ENCODE measurements at places on chromosomes 4 and X. TPM values are rescaled to one million over a fixed set of nuclear protein-coding genes. Genes with fewer than 3 reads are reported as not detected.

GRCh38 chrX:20399728-20400414 lies 133.2 kb upstream of the RPS6KA3 start:
- H3K36me3 ChIP-seq: no peaks in the 10 kb centered on the region
- no peaks in the 10 kb centered on the region for H3K4me1 ChIP-seq
- no peak for DNase-seq
- H3K27ac ChIP-seq: no peak overlapping the region
- no peaks in the 10 kb centered on the region for H3K27me3 ChIP-seq

GRCh38 chrX:76617020-76617419 lies 189.5 kb downstream of the MAGEE1 start:
- no peak overlapping the region for H3K27ac ChIP-seq
- H3K27me3 ChIP-seq: no peaks in the 10 kb centered on the region
- no peak overlapping the region for H3K4me3 ChIP-seq
- H3K36me3 ChIP-seq: peaks cover 3% of the 10 kb centered on the region
- H3K4me1 ChIP-seq: no peaks in the 10 kb centered on the region

GRCh38 chr4:71064521-71064920 lies 71.1 kb downstream of the DCK start:
- no peaks in the 10 kb centered on the region for H3K36me3 ChIP-seq
- no peak for DNase-seq
- H3K4me1 ChIP-seq: 0 out of 2 replicates have a peak, but pooled peaks cover 3% of the 10 kb centered on the region
- no peak overlapping the region for H3K4me3 ChIP-seq

- no peak overlapping the region for H3K4me3 ChIP-seq
- H3K36me3 ChIP-seq: no peaks in the 10 kb centered on the region
- no peaks in the 10 kb centered on the region for H3K27me3 ChIP-seq
- no peak overlapping the region for H3K27ac ChIP-seq
- DNase-seq: no peak
These were observed 90.4 kb upstream of the HPRT1 start for GRCh38 chrX:134369576-134369975.

Gene EREG
- total RNA-seq: 0.09 TPM

- H3K36me3 ChIP-seq: peaks cover 40% of the 10 kb centered on the region
- DNase-seq: no peak
- no peaks in the 10 kb centered on the region for H3K27me3 ChIP-seq
These were observed 231.1 kb upstream of the ANXA3 start for GRCh38 chr4:78320349-78320935.

- peaks cover 10% of the 10 kb centered on the region for H3K4me1 ChIP-seq
- peak; percentile 43 for DNase-seq
- no peaks in the 10 kb centered on the region for H3K36me3 ChIP-seq
- no peak overlapping the region for H3K4me3 ChIP-seq
These were observed 23.2 kb upstream of the ANOS1 start for GRCh38 chrX:8755116-8755515.

Gene GATB
- total RNA-seq: 22.7 TPM

Gene ADGRG4
- not detected for total RNA-seq

- peaks cover 14% of the 10 kb centered on the region for H3K4me1 ChIP-seq
- no peak overlapping the region for H3K4me3 ChIP-seq
- no peak for DNase-seq
- H3K36me3 ChIP-seq: no peaks in the 10 kb centered on the region
These were observed 36.6 kb upstream of the PDK3 start for GRCh38 chrX:24428516-24428915.

- no peaks in the 10 kb centered on the region for H3K36me3 ChIP-seq
- no peaks in the 10 kb centered on the region for H3K27me3 ChIP-seq
- no peak overlapping the region for H3K27ac ChIP-seq
- no peak for DNase-seq
- no peak overlapping the region for H3K4me3 ChIP-seq
These were observed 11.2 kb downstream of the IGFBP7 start for GRCh38 chr4:57098941-57099340.

Gene CXCL1
- 1.4 TPM for total RNA-seq

Gene TCEAL6
- total RNA-seq: 0.81 TPM

GRCh38 chr4:46954643-46955042 lies 38.7 kb downstream of the GABRA4 start:
- H3K36me3 ChIP-seq: no peaks in the 10 kb centered on the region
- H3K27me3 ChIP-seq: no peaks in the 10 kb centered on the region
- DNase-seq: no peak
- H3K4me3 ChIP-seq: no peak overlapping the region
- H3K27ac ChIP-seq: no peak overlapping the region

DNA sequence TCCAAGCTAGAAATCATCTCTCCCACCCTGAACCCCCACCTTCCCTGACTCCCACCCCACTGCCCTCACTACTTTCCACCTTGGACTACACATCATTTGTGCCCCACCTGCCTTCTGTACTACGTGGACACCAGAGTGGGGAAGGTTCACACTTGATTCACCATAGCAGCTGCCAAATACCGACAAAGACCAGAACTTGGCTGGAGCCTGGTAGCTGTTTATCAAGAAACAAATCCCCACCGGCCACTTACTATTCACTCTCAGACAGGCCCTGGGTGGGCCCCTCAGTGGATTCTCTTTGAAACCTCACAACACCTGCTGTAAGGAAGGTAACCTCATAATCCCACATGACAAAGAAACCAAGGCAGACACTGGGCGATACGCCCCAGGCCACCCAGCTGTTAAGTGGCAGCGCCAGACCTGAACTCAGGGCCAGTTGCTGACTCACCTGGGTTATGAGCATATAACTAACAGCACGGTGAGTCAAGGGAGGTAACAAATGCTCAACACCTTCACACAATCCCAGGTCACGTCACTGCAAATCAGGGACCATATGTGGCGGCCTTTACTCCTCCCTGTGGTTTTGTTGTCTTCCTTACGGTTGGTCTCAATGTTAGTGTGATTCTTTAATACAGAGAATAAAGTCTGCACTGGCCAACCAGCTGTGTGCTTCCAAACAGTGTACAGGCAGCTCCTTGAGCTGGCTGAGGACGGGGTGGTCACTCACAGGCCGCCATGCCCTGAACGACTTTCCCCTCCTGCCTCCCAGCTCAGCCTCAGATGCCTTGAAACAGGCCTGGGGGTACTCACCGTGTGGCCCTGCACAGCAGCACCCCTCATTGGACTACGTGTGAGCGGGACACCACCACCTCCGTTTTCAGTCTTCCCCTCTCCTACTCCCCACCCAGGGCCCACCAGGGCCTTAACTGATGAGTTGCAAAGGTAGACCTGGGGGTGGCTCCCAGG lies 7.5 kb downstream of the WDR1 start:
- H3K4me3 ChIP-seq: no peak overlapping the region
- no peak for DNase-seq
- H3K27ac ChIP-seq: no peak overlapping the region
- H3K27me3 ChIP-seq: no peaks in the 10 kb centered on the region

Gene MAGEA9
- total RNA-seq: not detected
